ENCODE measurements at places on chromosomes 13 and 19.

- DNase-seq = no peak
Observed at GRCh38 chr13:74104661-74105275, 29.4 kb downstream of the KLF12 start.

- no peak for DNase-seq
Observed at GRCh38 chr13:78586706-78587105, 16.6 kb downstream of the POU4F1 start.

- no peak for DNase-seq
Observed at GRCh38 chr13:94157705-94158218, 321.7 kb downstream of the DCT start.

- no peak for DNase-seq
Observed at GRCh38 chr13:53343361-53343744, 314.7 kb downstream of the OLFM4 start.

DNA sequence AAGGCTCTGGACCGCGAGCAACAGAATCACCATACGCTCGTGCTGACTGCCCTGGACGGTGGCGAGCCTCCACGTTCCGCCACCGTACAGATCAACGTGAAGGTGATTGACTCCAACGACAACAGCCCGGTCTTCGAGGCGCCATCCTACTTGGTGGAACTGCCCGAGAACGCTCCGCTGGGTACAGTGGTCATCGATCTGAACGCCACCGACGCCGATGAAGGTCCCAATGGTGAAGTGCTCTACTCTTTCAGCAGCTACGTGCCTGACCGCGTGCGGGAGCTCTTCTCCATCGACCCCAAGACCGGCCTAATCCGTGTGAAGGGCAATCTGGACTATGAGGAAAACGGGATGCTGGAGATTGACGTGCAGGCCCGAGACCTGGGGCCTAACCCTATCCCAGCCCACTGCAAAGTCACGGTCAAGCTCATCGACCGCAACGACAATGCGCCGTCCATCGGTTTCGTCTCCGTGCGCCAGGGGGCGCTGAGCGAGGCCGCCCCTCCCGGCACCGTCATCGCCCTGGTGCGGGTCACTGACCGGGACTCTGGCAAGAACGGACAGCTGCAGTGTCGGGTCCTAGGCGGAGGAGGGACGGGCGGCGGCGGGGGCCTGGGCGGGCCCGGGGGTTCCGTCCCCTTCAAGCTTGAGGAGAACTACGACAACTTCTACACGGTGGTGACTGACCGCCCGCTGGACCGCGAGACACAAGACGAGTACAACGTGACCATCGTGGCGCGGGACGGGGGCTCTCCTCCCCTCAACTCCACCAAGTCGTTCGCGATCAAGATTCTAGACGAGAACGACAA lies 1.8 kb downstream of the PCDH17 start:
- no peak for DNase-seq

DNA sequence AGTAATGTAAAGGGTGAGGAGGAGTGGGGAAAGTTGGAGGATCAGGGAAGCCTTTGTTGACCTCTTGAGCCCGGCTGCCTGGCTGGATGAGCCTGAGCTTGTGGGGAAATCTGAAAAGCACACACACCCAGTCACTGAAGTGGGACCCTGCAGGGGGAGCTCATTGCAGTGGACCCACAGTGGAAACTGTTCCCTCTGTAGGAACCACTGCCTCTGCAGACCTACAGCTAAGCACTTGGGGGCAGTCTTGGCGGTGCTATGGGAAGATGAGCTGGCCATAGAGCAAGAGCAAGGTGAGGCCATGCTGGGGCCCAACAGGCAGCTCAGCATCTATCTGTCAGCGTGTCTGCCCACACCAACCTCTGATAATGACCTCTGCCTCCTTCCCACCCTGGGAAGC lies 294.8 kb downstream of the TSHZ3 start:
- peak; percentile 23 for DNase-seq

- no peak for DNase-seq
Observed at GRCh38 chr19:2259336-2259735, 3.1 kb upstream of the JSRP1 start.

GRCh38 chr13:75356421-75356820 lies 125.5 kb downstream of the TBC1D4 start:
- no peak for DNase-seq

DNA sequence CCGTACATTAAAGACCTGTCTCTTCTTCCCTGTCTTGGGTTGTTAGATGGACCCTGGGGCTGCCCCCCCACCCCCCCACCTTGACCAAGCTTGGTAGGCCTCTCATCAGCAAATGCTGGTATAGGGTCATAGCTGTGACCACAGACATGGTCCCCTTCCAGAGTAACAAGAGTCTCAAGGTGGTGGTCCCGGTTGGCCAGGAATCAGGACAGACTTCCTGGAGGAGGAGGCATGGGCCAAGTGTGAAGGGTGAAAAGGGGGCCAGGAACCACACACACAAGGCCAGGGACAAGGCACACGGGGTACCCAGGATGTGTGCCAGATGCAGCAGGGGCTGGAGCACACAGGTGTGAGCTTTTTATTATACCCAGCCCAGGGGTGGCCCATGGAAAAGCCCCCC lies 1.1 kb upstream of the MRI1 start:
- no peak for DNase-seq

DNA sequence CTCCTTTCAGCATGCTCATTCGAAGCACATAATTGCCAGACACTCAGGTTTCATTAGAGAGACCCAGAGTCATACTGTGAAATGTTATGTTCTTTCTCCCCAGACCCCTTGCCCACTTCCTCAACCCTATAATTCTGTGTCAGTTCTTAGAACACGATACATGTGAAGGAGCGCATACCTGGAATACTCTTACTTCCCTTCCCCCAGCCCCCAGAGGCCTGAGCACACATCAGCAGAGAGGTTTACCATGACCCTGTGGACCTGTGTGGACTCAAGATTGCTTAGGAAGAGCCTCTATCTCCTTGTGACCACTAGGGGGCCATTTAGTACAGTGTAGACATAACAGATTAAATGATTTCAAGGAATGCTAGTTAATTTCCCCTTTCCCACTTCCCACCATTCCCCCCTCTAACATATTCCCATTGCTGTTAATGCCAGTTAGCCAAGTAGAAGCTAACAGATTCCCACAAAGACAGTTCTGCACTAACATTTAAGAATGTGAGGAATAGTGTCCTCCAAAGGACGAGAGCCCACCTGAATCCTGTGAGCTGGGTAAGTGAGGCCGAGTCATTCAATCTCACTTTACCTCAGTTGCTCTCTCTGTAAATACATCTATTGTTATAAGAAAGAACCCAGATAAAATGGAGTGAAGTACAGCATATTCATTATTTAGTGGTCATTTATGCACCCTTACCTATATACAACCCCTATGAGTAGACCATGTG lies 154.2 kb upstream of the MAB21L1 start:
- no peak for DNase-seq

- no peak for DNase-seq
Observed at GRCh38 chr13:63942372-63942771, 2526.7 kb upstream of the PCDH20 start.

- DNase-seq = no peak
Observed at GRCh38 chr13:101327871-101328270, 88.4 kb downstream of the NALCN start.

DNA sequence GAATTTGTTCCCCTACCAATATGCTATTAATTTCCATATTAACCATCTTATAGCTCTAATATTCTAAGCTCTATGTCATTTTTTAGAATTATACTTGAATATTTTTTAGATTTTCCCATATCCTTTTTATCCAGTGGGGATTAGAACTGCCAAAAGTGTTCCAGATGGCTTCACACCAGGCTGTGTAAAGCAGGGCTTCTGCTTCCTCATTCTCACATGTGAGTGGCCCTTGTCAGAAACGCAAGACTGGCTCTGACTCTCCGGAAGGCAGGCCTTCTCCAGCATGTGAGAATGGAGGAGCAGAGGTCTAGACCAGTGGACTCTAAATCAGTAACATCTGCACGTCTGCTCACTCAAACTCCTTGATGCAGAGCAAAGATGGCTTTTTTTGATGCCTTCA lies 650.1 kb downstream of the FGF9 start:
- no peak for DNase-seq

GRCh38 chr13:48770372-48770771 lies 116.6 kb downstream of the CYSLTR2 start:
- DNase-seq = no peak

GRCh38 chr19:48749571-48750198 lies 2.8 kb downstream of the FUT1 start:
- no peak for DNase-seq

- DNase-seq = no peak
Observed at GRCh38 chr19:54708781-54709180, 15.5 kb upstream of the KIR3DL3 start.

- no peak for DNase-seq
Observed at GRCh38 chr13:43749503-43749902, 37.3 kb downstream of the ENOX1 start.

DNA sequence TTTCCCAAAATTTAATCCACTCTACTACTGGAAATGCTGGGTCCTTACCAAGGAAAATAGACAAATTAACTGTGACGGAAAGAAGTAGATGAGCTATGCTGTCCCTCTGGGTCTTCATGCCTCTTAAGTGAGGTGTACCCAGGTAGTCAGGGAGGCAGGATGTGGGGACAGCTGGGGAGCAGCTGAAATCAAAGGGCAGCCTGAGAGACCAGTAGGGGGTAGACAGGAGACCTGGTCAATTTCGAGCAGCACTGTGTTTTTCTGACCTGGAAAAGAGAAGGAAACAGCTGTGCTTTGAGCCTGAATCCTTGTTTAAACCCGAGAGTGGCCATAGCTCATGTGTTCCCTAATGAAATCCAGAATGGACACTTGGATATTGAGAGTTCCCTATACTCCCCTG lies 587.3 kb downstream of the EFNB2 start:
- DNase-seq = no peak

DNA sequence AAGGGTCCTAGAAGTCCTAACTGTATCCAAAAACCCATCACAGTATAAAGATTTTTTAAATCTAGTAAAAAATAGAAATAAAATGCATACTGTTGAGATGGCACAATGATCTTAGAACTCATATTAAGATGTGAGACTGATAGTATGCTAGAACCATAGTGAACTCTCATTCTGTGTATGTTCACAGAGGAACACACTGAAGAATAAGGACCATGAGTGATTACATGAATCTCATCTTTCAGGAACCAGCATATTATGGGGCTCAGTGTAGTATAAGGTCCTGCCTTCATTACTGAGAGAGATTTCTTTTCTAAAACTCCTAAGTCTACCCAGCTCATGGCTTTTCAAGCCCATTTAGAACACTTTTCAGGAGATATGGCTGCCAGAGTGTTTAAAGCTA lies 59.8 kb upstream of the RFC3 start:
- no peak for DNase-seq

GRCh38 chr13:81021284-81021840 lies 680.4 kb upstream of the SPRY2 start:
- DNase-seq = no peak

- no peak for DNase-seq
Observed at GRCh38 chr19:17497149-17497798, 14.2 kb upstream of the PGLS start.

GRCh38 chr19:44796701-44797115 lies 12.2 kb upstream of the BCAM start:
- DNase-seq = no peak

All from activated CD8-positive, alpha-beta memory T cell treated with anti-CD3 and anti-CD28 coated beads, Interleukin-2, amount 50 U/mL, for 4 hours (primary cell).